ENCODE measurements at places on chromosomes 11 and 22.
A peak's percentile ranks its signal among the peaks of the same experiment; 100 is the strongest.

DNA sequence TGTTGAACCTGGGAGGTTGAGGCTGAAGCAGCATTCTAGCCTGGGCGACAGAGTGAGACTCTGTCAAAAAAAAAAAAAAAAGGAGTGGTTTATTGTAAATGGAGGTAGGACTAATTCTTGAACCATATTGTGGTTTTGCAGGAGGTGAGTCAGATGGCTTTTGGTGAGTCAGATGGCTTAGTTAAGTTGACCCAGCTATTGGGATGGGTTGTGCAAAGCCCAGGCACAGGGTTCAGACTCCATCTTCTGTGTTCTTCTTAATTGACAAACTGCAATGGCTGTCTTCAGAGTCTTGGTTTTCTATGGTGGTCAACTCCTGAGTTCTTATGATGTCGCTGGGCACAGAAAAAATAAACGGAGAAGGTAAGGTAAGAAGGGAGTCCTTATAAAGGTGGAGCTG lies 182.7 kb downstream of the ADAMTS15 start:
- no peak for DNase-seq

- DNase-seq = no peak
These were observed 26.9 kb downstream of the MICAL3 start for GRCh38 chr22:17997456-17997855.

DNA sequence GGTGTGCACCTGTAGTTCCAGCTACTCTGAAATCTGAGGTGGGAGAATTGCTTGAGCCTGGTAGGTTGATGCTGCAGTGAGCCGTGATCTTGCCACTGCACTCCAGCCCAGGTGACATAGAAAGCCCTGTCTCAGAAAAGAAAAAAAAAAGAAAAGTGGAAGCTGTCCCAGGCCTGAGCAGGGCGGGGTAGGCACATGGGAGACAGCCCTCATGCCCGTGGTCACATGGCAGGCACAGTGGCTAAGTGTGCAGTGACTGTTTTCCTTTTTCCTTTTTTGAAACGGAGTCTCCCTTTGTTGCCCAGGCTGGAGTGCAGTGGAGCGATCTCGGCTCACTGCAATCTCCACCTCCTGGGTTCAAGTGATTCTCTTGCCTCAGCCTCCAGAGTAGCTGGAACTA lies 7.8 kb downstream of the OTUB1 start:
- DNase-seq = no peak

GRCh38 chr22:44586351-44586990 lies 88.4 kb upstream of the RTL6 start:
- no peak for DNase-seq

DNA sequence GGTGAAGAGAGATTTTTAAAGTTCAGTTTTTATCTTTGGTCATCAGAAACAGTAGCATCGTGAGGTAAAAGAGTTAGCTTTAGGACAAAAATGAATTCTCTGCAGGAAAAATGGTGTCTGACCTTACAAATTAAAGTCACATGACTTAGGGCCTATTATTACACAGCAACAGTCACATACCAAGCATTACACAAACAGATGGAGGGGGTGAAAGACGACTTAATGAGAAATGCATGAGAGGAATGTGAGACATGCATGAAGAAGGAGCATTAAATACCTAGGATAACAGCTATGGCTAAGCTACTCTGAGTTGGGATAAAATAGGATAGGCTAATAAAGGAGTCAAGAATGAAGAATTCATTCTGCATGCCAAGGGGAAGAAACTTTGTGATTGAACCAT lies 77.5 kb downstream of the BLID start:
- no peak for DNase-seq

DNA sequence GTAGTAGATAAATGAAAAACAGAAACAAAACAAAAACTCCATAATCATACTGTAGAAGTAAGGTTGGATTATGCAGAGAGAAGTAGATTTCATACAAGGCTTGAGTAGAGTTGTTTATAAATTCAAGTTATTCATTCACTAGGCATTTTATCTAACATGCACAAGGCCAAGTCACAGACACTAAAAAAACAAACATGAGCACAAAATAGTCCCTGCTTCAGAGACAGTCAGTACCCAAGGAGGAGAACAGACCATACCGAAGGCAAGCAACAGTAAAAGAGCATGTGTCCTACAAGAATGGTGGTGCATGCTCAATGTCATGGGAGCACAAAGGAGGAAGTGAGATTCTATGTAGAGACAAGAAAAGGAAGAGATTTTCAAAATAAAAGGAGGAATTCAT lies 796.5 kb upstream of the LRRC4C start:
- DNase-seq = no peak

- peak; percentile 21 for DNase-seq
These were observed 18.2 kb upstream of the MUC5AC start for GRCh38 chr11:1139441-1140083.

DNA sequence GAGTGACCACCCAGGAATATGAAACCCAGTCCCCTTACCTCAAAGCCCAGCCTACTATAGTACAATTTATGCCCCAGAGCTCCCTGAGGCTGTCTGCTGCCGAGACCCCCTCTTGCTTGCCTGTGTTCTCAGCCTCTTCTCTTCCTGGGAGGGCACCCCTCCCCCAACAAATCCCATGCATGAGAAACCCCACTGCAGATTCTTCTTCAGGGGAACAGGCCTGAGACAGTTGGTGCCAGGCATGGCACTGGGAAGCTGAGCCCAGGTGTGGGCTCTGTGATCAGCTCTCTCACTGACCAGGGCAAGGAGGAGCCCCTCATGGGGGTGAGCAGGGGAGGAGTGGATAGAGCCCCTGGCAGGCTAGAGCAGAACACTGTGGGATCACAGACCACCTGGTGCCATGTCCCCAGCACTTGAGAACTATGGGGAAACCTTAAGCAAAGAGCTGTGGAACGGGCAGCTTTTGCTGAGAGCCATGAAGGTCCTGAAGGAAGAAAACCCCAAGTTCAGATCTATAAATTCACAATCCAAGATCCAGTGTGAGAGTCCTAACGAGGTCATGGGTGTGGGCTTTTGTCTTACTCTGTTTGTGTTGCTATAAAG lies 46.5 kb upstream of the TH start:
- peak; percentile 22 for DNase-seq

GRCh38 chr11:61007956-61008896 lies 36.7 kb downstream of the CD6 start:
- no peak for DNase-seq

DNA sequence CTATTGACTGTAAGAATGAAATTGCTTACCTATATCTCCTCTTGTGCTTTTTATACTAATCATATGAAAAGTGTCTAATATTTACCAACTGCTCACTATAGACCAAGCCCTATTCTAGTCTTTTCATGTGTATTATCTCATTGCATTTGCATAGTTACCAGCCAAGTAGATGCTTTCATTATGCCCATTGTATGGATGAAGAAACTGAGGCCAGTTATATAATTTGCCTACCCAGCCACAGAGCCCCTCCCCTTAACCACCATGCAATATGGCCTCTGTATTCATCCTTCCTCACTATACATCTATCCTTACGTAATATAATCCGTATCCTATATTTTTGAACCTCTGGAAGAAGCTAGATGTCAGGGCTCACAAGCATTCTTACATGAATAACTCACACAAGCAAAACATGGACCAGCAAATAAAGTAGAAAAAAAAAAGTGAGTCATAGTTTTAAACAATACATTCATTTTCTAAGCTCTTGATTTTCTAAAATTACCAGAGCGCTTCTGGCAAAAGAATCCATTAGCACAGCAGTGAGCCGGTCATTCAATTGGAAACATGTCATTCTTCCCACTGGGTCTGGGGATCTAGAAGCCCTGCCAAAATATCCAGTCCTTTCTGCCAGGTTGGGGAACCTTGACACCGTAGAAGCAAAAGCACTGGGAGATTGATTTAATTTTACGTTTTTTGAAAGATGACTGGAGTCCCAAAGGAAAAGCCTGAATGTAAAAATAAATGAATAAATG lies 80.0 kb downstream of the C11orf91 start:
- DNase-seq = no peak

- DNase-seq = no peak
These were observed 109.9 kb downstream of the CSNK2A3 start for GRCh38 chr11:11243209-11243589.

DNA sequence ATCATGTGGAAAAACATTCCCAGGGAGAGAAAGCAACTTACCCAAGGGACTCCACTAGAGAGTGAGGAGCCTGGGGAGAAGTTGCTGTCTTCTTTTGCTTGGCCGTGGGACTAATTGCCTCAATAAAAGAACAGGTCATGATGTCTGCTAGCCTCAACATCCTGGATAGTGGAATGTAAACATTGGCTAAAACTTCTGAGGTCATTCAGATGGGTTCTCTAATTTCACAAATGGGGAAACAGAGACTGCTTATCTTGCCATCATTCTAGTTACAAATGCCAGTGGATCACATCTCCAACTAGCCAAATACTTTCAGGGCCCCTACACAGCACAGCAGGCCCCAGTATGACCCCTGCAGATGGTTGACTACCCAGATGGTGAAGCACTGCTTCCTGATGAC lies 28.4 kb upstream of the PAMR1 start:
- no peak for DNase-seq

- DNase-seq = no peak
These were observed 155.0 kb upstream of the NCAM1 start for GRCh38 chr11:112806256-112806655.

DNA sequence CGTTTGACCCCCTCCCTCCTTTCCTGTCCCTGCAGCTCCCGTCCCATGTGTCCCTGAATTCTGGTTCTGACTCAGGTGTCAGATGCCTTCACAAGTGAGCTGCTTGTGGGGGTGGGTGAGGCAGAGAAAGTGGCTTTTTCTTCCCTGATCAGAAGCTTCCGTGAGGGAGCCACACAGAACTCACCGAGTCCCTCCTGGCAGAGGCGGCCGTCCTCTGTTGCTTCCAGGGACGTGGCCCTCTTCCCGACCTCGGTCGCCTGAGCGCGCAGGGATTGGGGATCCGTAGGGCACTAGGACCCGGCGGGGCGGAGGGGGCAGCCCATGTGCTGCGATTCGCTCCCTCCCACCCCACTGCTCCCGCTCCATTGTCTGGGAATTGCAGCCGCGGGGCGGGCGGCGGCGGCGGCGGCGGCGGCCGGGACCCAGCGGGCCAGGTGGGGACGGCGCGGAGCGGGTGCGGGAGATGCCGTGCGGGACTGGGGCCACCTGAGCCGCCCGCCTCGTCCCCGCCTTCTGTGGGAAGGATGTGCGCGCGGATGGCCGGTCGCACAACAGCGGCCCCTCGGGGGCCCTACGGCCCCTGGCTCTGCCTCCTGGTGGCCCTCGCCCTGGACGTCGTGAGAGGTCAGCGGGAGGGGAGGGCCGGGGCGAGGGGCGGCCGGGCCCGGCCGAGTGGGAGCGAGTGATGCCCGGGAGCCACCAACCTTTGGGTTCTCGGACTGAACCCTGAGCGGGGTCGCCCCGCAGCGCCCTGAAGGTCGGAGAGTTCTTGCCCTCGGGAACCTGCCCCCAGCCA lies at the start of gene TMEM132A:
Gene TMEM132A (plus strand): TSS at position 351 of the 796 bp plus-strand sequence. CDS start 174 bp downstream, at position 525.
- DNase-seq = peak; percentile 69

DNA sequence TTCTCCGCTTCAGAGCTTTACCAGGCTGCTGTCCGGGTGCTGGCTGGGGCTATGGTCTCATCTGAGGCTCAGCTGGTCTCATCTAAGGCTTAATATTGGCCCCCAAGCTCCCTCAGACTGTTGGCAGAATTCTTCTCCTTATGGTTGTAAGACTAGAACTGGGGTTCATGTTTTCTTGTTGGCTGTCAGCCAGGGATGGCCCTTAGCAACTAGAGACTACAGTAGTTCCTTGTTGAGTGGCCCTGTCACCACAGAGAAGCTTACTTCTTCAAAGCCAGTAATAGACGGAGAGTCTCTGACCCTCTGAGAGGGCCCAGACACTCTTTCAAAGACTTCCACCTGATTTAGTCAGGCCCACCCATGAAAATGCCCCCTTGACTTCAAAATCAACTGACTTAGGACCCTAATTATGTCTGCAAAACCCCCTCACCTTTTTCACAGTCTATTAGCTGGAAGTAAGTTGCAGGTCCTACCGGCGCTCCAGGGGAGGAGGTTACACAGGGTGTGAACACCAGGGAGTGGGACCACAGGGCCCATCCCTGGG lies 24.2 kb upstream of the TREH start:
- DNase-seq = peak; percentile 29

- DNase-seq = no peak
These were observed 148.8 kb downstream of the MPPED1 start for GRCh38 chr22:43560651-43561050.

DNA sequence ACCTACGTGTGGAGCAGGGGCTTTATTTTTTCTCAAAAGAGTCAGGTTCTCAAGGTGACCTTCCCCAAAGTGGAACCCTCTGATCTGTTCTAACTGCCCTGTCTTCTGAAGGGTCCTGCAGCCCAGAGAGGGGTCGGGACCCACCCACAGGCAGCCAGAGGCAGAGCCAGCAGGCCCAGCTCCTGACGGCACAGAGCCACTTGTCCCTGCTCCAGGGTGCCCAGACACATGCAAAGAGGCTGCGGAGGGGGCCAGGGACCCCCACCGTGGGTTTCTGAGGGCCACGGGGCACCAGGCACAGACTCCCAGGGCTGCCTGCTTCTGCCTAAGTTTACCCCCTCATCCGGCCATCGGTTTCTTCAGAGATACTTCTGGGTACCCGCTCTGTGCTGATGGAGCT lies 37.1 kb downstream of the FLRT1 start:
- DNase-seq = no peak

- no peak for DNase-seq
These were observed 7.0 kb upstream of the P2RY2 start for GRCh38 chr11:73210916-73211667.

GRCh38 chr11:33906484-33907186 lies 14.8 kb upstream of the LMO2 start:
- DNase-seq = no peak

DNA sequence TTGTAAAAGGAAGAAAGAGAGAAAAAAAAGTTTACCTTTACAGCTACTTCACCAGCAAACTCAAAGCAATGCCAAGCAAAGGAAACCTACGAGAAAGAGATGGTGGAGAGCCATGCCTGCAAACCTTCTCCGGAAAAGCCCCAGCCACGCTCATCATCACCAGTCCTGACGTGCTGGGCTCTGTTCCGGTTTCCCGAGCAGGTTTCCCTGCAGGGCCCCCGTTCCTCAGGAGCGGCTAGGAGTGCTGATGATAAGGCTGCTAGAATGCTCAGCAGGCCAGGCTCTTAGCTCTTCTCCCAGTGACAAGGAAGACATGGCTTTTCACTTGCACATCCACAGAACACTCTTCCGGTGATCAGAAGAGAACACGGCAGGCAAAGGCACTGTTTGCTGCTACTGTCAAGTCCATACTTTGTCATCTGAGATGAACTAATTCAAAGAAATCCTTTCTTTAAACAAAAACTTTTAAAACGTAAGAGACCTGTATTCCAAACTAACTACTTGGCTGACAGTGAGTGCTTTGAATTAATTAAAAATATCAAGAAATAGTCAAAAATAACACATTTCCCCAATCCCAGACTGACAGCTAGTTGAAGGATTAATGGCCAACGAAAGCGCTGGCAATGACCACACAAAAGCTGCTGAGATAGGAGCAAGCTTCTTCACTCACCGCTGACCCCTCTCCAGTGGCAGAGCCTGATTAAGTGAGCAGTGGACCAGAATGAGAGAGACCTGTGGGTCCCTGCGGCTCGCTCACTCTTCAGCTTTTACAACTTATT lies 35.8 kb downstream of the DUSP8 start:
- DNase-seq = no peak

- no peak for DNase-seq
These were observed 1.4 kb downstream of the FGF4 start for GRCh38 chr11:69773626-69774353.

GRCh38 chr11:17673951-17674350 lies 45.4 kb upstream of the MYOD1 start:
- DNase-seq = no peak
